ENCODE measurements at places on chromosomes 2 and 18.
A peak's percentile ranks its signal among the peaks of the same experiment; 100 is the strongest.

DNA sequence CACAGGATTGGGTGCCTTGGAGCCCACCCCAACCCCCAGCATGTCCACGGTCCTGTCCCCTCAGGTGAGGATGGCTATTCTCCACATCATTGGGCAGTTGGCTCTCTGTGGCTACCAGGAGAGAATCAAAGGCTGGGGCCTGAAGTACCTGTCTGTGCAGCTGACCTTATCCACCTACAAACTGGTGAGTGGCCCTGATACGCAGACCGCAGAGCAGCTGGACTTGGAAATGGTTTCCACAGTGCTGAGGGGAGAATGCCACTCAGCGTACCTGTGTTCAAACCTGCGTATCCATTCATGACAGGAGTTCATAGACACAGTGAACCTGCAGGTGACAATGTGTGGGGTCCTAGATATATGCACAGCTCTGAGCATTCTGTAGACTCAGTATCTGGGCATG, 21.6 kb downstream of the MROH2A start:
- DNase-seq = no peak

DNA sequence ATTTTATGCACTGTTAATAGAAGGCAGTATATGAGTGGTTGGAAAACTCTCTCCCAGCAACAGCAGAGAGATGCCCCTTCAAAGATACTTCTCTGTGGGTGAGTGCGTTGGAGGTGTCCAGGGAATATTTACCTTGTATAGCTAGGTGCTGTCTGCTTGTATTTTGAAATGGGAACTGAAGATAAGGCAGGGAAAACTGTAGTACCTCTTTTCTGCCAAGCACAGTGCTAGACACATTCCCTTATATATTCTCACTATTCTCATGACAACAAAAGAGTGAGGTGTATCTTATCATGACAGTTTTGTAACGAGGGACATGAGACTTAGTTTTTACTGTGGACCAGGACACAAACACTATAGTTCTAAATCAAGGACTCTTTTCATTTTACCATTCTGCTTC, 2.1 kb downstream of the TTC39C start:
- no peak for DNase-seq

DNA sequence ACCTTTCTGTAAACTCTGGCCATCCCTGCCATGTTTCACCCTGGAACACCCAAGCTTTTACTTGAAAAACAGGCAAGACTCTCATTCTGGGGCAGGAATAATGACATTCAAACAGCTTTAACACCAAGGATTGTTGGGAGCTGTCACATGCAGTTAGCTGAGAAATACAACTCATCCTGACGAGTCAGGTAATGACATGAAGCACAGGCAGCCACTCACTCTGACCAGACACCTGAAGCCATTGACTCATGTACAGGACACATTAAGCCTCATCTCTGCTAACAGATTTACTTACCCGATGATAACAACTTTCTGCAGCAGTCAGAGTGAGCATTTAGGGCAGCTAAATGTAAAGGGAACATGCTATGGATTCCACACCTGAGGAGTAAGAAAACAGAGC, 163.1 kb upstream of the PGAP1 start:
- DNase-seq = no peak

DNA sequence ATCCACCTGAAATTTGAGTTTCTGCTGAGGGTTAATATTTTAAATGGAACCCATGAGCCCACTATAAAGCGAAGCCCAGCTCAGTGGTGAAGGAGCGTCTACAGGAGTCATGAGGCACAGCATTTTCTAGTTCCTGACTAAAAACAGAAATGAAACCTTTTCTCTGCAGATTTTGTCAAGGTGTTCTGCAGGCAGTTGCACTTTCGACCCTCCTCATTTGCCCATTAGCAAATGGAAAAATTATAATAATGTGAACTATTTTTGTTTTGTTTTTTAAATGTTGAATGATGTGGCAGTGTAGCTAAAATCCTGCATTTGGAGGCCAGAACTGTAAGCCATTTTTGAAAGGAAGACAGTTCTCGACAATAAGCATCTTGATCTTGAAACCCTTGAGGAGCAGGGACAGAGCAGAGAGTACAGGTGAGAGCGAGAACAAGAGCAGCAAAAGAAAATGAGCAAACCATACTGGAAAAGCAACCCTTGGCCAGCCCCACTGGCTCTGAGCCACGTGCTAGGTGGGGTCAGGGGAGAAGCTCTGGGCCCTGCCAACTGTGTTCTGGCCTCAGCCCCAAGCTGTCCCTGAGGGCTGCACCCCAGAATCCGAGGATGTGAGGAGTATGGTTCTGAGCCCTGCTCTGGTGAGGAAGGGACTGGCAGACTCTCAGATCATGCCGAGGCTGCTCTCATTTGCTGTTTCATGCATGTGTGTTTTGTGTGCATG, 26.4 kb upstream of the COPS8 start:
- peak; percentile 33 for DNase-seq

GRCh38 chr2:16900405-16901025, 234.9 kb upstream of the CYRIA start:
- DNase-seq = no peak

DNA sequence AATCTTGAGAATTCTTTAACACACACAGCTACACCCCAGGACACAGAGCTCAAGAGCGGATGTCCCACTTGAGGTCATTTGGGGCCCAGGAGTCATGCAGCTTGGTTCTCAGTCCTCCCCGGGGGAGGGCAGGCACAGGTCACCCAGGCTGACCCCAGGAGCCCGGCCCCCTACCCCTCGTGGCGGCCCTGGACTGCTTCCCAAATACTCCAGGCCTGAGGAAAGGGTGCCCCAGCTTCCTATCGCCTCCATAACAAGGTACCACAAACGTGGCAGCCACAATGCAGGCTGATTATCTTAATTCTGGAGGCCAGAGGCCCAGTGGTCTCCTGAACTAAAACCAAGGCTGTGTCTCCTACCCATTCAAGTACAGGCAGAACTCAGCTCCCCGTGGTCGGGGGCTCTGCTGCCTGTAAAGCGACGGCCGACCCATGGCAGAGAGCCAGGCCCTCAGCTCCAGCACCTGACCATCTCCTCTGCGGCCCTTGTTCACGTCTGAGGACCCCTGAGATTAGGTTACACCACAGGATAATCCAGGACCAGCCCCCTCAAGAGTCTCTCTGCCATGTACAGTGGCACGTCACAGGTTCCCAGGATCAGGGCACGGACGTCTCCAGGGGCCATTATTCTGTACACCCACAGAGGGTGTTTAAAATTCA, 10.5 kb downstream of the SLC66A2 start:
- no peak for DNase-seq

DNA sequence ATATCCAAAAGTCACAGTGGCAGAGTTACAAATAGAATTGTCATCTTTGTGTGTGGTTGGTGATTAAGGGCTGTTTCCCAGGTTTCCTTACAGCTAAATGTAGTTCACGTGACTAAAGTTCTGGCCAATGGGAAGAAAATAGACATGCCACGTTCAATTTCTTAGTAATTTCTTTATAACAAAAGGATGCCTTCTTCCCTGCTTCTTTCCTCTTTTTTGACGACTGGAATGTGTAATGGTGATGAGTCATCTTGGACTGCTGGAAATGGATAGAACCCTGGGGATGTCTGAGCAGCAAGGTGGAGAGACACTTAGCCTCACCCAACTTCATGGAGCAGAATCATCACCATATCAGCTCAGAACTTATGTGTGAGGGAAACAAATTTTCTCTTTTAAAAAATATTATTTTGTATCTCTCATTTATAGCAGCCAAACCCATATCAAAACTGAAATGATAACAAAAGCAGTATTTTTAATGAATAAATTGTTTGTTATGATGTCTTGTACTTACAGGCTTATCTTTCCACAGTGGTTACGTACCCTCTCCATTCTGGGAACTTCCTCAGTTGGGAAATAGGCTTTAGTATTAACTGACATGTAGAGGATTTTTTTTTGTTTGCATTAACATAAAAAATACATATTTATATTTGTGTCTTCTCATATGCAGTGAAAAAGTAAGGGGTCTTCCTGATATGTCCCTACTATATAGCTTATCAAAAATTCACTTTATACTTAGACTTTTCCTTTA, 91.1 kb upstream of the CDH2 start:
- DNase-seq = no peak

DNA sequence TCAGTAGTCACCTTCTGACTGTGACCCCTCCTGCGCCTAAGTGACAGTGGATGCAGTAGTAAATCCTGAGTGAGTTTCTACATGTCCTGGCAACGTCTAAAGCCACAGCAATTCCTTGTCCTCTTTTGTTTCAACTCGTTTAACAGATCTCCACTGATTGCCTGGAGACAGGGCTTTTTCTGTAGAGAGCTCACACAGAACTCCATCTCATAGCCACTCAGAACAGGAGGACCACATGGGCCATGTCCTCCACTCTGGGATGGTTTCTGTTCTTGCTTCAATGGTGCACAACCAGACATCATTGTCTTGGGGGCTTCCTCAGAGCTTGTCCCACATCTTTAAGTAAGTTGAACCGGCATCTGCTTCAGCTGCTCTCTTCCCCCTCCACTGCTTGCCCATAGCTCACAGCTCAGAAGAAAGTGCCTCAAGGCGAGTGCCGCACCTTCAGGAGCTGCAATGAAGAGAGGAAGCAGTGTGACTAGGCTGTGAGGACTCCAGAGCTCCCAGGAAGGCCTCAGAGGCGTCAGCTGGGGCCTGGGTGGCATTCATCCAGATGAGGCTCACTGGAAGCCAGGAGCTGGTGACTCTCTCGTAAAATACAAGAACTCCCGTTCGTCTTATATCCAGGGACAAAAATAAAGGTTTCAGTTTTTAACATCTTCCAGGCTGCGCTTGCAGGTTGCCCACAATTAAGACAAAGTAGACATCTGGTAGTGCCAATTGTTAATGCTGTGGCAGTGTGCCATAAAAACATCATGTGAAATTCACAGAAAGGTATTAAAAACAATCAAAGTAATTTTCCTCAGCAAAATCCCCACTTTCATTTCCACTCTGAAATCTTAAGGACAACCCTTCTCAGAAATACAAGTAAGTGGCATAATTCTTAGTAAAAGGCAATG, 37.3 kb downstream of the ST3GAL5 start:
- DNase-seq = no peak

DNA sequence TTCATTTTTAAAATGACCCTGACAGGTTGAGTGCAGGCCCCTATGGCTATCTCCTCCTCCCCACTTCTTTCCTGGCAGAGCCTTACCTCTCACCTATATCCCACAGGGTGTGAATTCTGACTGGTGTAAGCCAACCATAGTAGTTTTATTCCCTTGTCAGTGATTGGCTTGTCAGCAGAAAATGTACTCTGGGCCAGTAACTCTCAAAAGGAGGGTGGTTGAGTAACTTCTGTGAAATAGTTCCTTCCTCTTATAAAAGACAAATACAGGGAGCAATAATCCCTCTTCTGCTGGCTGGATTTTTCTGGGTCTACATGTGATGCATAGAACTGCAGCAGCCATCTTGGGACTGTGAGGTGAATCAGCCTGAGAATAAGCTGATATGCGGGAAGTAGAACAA, 83.4 kb downstream of the RAPH1 start:
- no peak for DNase-seq

GRCh38 chr18:63850020-63850419, 37.5 kb upstream of the SERPINB2 start:
- DNase-seq = no peak

- no peak for DNase-seq
These were observed 103.5 kb downstream of the SPTBN1 start for GRCh38 chr2:54559593-54560145.

- DNase-seq = no peak
These were observed 24.5 kb downstream of the NFATC1 start for GRCh38 chr18:79420033-79420745.

Data from GM19239 (cell line).